ENCODE measurements at places on chromosomes 4 and X.

DNA sequence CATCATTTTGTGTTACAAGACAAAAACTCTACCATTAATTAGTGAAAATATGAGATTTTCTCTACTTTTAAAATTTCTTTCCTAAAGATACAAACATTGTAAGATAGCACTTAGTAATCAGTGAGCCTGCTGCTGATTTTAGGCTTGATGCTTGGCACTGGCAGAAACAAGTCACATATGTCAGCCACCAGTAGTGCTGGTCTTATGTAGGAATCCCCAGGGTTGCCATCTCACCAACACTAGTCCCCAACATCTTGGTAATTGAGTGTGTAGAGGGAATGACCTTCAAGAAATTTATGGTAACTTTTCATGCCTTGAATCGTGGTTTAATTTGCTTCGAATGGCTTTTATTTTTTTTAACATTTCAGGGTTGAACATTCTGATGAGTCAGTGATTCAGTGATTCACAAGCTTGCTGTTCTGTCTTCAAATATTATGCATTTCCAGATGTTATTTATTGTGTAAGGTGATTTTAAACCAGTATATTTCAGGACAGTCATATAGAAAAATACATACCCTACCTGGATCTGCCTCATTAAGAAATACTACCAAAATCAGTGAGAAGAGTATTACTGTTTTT, 11.9 kb downstream of the EXOC1 start:
- DNase-seq = no peak

- no peak for DNase-seq
Measured at GRCh38 chr4:6250235-6250983, 19.2 kb upstream of the WFS1 start.

DNA sequence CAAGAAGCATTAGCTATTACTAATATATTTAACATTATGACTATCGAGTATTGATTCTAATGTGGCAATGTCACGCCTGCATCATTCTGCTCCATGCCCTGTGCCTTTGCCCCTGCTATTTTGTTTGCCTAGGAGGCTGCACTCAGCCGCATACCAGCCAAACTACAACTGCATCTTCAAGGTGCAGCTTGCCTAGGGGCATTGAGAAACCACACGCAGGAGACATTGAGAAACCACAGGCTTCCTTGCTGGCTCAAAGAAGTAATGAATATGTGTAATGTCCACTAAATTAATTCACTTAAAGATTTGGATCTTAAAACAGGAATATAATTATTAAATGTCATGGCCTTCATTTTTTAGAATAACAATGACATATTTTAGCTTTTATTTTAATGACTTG, 683.6 kb upstream of the TENM3 start:
- DNase-seq = no peak

DNA sequence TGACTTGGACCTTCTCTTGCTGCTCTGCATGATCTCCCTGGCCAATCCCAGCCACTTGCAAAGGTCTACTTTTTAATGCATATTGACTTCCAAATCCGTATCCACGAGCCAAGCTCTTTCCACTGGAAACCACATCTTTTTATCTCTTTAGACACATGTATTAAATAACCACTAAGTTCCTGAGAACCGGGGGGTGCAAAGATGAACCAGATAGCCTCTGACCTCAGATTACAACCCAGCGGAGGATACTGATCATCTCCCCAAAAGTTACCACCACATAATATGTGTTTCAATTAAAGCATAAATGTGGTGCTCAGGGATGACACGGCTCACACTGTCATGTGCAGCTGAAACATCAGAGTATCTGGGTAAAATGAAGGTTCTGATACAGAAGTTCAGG, 40.4 kb upstream of the FAM9B start:
- DNase-seq = no peak

GRCh38 chr4:77734928-77735327, 84.2 kb downstream of the CNOT6L start:
- no peak for DNase-seq

- no peak for DNase-seq
Measured at GRCh38 chr4:173094739-173095421, 73.7 kb upstream of the GALNT7 start.

DNA sequence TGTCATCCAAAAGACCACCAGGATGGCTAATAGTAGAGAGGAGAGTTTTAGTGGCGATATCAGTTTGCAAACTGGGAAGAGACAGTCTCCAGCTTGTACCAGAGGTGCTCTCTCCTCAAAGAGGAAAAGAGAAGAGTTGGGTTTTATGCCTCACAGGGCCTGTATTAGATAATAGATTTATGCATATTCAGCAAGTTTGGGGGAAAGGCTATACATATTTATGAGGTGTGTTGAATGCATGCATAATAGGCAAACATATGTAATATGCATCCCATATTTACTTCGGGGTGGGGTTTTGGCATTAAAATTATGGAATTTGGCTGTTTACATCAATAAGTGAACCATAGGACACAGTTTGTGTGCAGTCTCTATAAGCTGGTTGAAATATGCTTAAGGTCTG, 22.8 kb upstream of the ADGRL3 start:
- no peak for DNase-seq

- DNase-seq = no peak
Measured at GRCh38 chrX:56796641-56797395, 67.8 kb downstream of the NBDY start.

GRCh38 chr4:57672846-57673433, 562.8 kb upstream of the IGFBP7 start:
- DNase-seq = no peak

DNA sequence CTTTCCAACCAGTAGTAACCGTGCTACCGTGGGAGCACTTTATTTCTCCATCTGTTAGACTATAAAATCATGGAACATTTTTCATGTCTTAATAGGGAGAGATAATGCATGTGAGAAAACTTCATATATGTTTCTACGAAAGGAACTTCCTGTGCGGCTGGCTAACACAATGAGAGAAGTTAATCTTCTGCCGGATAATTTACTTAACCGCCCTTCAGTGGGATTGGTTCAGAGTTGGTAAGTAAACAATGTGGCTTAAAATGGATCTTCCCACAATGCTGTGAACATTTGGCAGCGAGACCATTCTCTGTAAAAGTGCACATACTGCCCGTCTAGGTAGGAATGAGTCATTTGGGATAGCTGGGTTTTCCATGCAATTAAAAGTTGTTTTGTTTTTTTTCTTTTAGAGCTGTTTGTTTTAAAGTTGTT, 29.6 kb downstream of the PDK3 start:
- DNase-seq = no peak

- DNase-seq = no peak
Measured at GRCh38 chr4:18398661-18399060, 377.1 kb upstream of the LCORL start.

DNA sequence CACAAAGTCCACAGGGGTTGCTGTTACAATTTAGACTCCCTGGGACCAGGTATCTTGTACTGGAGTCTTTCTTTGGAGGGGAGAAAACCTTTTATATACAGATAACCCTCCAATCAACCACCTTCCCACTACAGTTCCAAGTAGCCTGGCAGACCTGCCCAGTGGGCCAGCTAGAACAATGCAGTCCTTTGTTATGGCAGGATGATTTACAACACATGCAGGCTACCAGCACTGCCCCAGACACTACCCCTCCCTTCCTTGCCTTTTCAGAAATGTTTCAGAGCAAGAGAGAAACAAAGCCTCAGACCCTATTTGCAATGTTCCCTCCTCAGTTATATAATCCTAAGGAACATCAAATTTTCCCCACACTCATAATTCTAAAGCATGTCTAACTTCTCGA, 11.1 kb downstream of the RASL11B start:
- no peak for DNase-seq

DNA sequence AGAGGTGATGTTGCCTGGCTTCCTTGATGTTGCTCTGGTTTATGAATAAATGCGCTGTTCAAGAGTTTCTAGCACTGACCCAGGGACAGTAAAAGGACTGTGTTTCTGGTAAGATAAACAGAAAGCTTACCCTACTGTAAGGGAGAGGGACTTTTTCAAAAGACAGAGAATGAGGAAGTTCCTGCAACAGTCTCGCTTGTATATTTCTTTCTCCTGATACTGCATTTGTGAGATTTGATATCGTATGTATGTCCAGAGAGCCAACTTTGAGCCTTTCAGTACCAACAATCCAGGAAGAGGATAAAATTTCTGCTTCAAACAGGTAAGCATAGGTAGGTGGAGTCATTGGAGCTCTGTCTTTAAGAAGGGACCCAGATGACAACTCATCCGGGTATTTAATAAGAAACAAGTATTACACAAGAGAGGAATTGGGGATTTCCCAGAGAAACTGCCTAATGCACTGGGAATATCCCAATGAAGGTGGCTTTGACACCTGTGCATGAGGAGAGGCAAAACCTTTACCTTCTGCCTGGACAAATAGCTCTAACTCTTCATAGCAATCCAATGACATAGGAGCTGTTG, 773 bp downstream of the DAPP1 start:
- DNase-seq = no peak

DNA sequence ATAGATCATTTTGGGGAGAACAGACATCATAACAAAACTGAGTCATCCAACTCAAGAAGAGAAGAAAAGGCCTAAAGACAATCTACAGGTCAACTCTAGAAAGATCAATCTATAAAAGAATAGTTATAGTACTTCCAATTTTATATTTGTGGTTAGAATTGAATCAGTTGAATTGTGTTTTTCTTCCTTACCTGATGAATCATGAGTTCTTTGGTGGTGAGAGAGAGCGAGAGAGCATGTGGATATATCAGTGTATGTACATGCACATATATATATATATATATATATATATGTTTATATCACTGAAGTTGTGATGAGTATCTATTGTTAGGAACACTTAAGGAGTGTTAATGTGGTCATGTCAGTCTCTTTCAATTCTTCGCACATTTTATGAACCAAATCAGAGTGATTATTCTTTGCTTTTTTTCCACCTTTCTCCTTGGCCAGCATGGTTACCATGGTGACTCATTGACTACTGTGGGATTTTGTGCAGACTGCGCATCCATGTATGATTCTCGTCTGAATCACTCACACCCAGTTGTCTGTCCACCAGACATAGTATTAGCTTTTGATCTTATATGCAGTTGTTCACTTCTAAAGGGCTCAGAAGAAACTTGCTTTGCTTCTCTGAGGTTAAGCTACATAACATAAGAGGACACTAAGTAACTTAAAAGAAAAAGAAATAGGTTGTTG, 90.4 kb upstream of the RAB40AL start:
- DNase-seq = no peak

DNA sequence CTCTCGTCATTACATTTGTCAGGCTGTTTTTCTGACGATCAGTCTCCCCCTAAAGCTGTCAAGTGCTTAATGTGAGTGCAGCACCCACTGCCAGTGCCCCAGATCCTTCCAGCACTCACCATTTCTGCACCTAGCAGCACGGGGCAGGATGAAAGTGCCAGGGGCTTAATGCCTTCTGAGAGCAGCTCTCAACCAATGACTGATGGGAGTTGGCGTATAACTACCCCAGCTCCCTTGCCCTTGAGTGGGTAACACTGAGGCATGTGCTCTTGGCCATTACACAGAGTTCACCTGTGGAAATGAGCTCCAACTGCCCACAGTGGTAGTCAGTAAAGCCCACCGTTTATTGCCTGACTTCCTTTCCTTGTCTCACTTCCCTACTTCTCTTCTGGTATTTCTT, 226.2 kb upstream of the BCOR start:
- no peak for DNase-seq

GRCh38 chr4:48798117-48798516, 18.0 kb upstream of the FRYL start:
- DNase-seq = no peak

DNA sequence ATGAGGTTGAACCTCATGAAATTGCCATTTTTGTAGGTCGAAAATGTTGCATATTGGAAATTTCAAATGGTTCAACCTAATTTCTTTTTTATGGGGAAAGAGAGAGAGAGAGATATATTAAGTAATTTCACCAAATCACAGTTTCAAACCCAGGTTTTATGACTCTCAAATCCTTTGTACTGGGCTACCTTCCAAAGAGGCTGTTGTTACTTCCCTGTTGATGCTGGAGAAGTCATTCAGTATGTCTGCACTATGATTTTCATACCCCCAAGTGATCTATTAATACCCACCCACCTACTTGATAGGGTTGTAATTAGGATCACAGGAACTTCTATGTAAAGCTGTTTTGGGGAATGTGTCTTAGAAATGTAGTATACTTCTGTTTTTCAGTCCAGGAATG, 109.9 kb downstream of the ZNF330 start:
- DNase-seq = no peak

- DNase-seq = no peak
Measured at GRCh38 chrX:16278927-16279326, 111.6 kb downstream of the MAGEB17 start.

DNA sequence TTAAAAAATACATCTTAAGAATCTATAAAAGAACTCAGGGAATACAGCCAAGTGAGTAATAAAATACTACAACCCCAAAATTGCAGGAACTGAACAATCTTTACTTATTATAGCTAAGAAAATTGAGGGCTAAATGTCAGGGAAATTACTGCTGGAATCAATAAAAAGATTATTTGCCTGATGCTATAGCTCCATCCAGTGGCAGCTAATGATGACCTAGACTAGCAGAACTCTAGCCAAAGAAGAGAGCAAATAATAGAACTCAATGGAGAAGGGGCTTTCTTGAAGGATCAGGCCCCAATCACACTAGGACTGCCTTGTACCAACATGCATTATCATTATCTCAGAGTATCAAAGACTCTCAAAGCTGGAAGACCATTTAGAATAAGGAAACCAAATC, 85.0 kb upstream of the FAM241A start:
- DNase-seq = no peak

- no peak for DNase-seq
Measured at GRCh38 chr4:31617667-31618066, 897.5 kb downstream of the PCDH7 start.

DNA sequence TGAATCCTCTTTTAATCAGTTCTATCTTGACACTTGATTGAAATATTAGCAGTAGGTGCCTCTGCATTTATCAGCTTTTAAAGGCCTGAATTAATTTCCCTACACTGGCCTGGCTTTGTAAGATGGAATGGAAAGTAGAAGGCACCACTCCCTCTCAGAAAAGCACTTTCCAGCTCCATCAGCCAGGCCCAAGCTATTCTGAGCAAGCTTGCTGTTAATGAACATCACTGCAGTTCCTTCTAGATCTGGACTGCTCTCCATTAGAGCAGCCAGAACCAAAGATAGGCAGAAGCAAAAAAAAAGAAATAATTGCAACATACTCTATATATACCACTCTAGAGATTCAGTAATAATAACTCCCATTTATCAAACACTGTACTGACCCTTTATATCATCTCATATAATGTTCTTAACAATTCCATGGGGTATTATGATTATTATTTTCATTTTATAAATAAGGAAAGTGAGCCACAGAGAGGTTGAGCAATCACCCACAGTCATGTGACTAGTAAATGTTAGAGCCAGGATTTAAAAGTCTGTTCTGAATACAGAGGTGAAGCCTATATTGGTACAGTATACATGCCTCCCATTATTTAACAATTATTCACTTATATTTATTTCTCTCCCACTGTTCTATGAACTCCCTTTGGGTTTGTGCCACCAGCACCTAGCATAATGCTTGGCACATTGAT, 39.4 kb upstream of the GPC3 start:
- DNase-seq = no peak
